ENCODE measurements at places on chromosomes 1 and 21. TPM values are rescaled to one million over a fixed set of nuclear protein-coding genes. Genes with fewer than 3 reads are reported as not detected.

CHIT1 gene
- not detected for total RNA-seq

OR2L5 gene
- total RNA-seq = not detected

DNA sequence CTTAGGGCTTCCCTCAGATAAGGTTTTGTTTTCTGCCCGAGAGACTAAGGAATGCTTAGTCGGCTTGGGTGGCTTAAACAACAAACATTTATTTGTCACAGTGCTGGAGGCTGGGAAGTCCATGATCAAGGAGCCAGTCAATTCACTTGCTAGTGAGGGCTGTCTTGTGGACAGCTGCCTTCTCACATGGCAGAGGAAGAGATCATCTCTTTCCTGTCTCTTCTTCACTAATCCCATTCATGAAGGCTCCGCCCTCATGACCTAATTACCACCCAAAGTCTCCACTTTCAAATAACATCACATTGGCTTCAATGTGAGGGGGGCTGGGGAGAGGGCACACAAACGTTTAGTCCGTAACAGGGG, 50.5 kb upstream of the IL12RB2 start:
- no peak for DNase-seq

DNA sequence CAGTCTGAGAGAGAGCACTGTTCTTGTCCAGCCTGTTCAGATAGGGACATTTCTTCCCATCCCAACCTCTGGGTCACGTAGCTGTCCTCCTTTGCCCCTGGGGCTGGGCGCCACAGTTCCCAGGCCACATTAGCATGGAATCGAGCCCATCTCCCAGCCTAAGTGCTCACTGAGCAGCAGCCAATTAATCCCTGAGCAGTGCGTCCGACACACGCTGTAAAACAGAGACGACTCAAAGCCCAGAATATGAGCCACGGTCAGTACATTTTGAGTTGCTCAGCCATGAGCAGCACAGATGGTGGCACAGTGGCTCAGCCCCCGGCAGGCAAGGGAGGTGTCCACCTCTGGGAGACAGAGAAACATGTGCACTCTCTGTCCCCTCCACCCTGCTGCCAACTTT, 267.4 kb downstream of the NPHP4 start:
- DNase-seq = no peak

DNA sequence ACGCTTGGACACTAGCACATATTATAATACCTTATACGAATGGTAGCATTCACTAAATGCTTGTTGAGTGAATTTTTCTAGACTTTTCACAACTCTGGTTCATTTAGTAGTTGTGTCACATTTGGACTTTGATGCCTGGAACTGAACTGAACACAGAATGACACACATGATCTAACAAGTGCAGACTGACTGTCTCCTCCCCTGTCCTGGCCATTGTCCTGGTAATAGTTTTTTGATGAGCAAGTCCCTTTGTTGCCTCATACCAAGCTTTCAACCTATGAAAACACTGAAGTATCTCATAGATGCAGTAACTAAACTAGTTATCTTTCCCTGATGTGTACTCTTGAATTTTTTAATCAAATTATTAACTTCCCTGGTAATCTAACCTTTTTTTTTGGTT, 66.4 kb downstream of the LRRC8D start:
- DNase-seq = peak; percentile 66

ATXN7L2 gene
- total RNA-seq = 0.65 TPM

DNA sequence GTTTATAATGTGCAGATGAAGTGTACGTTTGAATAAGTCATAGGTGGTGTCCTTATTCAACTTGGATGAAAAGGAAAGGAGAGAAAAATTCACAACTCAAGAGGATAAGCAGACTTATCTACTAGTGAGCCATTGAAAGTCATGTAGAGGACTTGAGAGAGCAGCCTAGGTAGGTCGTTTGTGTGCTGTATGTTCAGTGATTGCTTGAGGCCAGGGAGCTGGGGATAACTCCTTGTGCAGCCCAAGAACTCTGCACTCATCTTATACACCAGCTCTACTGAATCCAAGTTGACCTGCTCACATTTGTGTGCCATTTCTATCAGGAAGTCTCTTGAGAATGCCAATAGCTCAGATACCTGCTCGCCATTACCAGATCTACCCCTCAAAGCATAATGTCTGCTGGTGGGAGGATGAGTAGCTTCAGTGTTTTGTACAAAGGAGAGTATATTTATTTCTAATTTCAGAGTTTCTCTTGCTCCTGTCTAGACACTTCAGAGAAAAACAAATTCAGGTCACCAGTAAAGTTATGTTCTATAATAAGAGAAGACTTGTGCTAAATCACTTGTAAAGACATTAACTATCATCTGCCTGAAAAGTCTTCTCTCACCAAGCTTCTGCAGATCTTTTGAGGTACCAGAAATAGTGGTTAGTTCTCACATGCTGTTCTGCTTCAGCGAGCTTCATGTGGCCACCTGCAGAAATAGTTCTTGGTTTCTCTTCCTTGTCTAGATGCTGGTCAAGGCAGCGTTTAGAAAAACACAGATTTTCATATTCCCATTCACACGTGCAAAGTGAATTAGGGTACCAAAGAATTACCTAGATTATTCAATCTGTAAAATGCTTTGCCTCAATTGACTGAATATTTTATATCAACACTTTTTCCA, 10.8 kb downstream of the S1PR1 start:
- DNase-seq = no peak

IL19 gene
- not detected for total RNA-seq

DNA sequence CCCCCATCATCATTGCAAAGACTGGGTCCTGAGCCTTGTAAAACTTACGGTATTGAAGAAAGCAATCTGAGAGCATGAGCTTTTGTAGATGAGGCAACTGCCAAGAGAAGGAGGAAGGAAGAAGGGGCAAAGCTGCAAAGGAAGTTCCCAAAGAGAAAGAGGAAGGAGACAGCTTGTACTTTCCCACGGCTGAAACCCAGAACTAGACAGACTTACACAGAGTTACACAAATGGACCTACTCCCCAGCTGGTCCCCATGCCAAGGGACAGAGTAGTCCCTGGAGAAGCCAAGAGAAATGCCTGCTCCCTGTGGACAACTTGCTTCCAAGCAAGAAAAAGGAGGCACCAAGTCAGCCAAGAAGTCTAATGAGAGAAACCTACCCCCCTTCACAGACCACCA, 22.6 kb downstream of the SLC5A9 start:
- peak; percentile 13 for DNase-seq

- DNase-seq = no peak
Observed at GRCh38 chr1:109996476-109996875, 11.9 kb downstream of the AHCYL1 start.

OR2M3 gene
- total RNA-seq = not detected

SFN gene
- total RNA-seq = 0.22 TPM

- no peak for DNase-seq
Observed at GRCh38 chr1:109475261-109475660, 8.4 kb upstream of the ATXN7L2 start.

GRCh38 chr1:205569411-205570172, 62.2 kb downstream of the ELK4 start:
- no peak for DNase-seq

DNA sequence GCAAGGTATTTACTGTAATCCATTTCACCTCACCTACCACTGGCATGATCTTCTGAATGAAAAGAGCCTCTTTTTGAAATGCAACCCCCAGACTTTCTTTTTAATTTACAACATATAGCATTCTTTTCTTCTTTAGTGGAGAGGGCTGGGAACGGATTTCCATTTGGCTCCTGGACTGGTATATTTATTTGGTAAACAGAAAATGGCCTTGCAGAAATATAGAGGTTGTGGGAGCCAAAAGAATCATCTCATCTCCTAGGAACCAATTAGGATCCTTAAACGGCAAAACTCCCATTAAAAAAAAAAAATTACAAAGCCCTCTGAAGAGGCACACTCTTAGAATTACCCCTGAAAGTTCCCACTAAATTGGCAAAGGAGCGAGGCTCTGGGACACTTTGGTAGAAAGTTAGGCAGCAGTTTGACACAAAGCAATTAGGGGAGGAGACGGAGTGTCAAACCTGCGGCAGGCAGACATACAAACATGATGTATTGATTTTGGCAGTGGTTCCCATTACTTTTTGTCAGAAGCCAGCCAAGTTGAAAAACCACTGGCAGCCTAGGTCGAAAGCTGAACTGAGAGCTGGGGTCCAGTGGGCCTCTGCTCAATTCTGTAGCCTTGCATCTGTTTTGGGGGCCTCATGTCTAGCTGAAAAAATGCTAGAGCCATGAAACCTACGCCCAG, 135.1 kb upstream of the MAGI3 start:
- DNase-seq = no peak

- DNase-seq = no peak
Observed at GRCh38 chr1:214317300-214317699, 36.3 kb downstream of the SMYD2 start.

MARK1 gene
- 0.65 TPM for total RNA-seq

- DNase-seq = peak; percentile 12
Observed at GRCh38 chr1:235703506-235703905, 53.9 kb upstream of the GNG4 start.

CDA gene
- 1.6 TPM for total RNA-seq

MYBPHL gene
- not detected for total RNA-seq

RAB25 gene
- not detected for total RNA-seq

GRCh38 chr21:14567331-14568279, 21.5 kb upstream of the SAMSN1 start:
- DNase-seq = no peak

DNA sequence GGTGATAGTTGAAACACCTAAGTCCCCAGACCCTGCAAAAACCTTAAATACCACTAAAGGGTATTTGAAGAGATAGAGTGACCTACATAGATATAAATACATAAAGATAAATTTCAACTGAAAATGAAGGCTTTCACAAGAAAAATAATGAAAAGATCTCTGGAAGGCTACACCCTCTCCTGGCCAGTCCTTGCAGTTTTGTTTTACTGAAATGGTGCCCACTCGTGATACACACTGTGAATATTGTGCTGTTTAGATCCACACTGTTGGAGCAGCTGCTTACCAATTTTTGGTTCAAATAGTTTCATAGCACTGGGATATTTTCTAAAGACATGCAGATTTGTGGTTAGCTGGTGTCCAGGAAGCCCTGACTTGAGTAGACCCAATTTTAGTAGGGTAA, 31.5 kb upstream of the RNF187 start:
- DNase-seq = no peak

DNA sequence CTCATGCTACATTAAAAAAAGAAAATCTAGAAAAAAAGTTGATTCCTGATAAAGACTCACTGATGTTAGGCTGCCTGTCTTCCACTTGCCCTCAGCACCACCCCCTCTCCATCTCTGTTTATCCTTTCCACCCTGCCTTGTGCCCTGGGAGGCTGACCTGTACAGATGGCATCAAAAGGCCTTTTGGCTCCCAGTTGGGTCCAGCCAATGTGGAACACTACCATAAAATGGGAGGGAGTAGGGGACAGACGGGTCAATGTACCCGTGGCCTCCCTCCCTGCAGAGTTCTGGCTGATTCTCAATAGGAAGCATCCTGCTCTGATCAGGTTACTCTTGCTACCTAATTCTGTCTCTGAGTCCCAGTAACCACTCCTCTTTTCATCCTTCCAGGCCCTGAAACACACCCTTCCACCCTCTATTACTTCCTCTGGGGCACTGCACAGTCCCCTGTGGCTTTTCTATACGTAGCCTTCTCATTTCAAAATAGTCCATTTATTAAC, 300.0 kb downstream of the HHIPL2 start:
- no peak for DNase-seq

GRCh38 chr21:43731476-43731875, 12.5 kb downstream of the PDXK start:
- no peak for DNase-seq

GSTM5 gene
- not detected for total RNA-seq

GRCh38 chr1:81226603-81226928, 574.2 kb upstream of the ADGRL2 start:
- no peak for DNase-seq

GRCh38 chr1:36602184-36602583, 119.5 kb upstream of the CSF3R start:
- DNase-seq = no peak

NCAM2 gene
- total RNA-seq = under 0.01 TPM

MX1 gene
- total RNA-seq = 4.1 TPM

KRTAP19-1 gene
- total RNA-seq = not detected

- no peak for DNase-seq
Observed at GRCh38 chr1:33182401-33182841, 578 bp upstream of the TRIM62 start.

RAB29 gene
- total RNA-seq = 20.4 TPM

DNA sequence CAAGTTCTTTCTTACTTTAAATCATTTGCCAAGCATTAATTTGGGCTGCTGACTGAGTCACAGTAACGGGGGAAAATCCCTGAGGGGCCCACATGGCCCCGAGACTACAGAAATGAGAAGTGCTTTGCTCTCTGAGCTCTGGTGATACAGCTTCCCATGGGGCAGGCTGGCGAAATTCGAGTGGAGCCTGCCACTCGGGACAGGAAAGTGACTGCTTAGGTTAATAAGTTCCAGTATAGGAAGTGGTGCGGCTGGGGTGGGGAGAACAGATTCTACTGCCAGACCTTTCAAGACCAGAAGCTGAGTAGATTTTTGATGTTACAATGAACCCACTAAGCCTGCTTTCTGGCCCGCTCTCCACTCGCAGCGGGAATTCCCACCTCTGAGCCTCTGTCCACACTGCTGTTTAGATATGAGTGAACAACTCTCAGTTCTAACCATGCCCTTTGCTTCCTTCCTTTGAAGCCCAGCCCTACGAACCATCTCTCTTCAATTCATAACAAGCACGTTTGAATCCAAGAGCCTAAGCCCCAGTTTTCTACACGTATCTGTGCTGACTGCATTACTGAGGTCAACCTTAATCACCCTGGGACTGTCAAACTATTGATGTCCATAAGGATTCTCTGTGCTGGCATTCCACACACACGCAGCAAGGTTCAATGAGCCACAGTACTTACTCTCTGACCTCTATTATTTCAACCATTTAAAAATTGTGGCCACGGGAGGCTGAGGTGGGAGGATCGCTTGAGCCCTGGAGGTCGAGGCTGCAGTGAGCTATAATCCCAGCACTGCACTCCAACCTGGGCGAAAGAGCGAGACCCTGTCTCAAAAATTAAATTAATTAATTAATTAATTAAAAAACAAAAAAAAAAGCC, 9.6 kb downstream of the ZBTB17 start:
- DNase-seq = peak; percentile 63

DNA sequence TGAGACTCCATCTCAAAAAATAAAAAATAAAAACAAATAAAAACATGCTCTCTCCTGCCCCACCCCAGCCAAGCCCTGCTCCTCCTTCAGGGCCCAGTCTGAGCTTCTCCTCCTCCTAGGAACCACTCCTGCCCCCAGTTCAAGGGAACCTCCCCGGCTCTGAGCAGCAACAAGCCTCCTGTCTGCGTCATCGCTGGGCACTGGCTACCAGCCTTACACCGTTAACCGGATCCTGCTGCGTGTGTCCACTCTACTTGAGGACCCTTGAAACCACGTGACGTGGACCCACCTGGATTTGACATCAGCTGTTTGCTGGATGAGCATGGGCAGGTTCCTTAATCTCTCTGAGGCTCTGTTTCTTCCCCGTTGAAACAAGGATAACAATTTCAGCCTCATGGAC, 1.6 kb upstream of the TAS1R2 start:
- no peak for DNase-seq

- DNase-seq = no peak
Observed at GRCh38 chr1:19764848-19765247, 34.9 kb downstream of the TMCO4 start.

Measured in lung microvascular endothelial cell (primary cell).